Kasumi-1 (cell line): ENCODE measurements at places on chromosomes 13 and 19.
A peak's percentile ranks its signal among the peaks of the same experiment; 100 is the strongest.

DNA sequence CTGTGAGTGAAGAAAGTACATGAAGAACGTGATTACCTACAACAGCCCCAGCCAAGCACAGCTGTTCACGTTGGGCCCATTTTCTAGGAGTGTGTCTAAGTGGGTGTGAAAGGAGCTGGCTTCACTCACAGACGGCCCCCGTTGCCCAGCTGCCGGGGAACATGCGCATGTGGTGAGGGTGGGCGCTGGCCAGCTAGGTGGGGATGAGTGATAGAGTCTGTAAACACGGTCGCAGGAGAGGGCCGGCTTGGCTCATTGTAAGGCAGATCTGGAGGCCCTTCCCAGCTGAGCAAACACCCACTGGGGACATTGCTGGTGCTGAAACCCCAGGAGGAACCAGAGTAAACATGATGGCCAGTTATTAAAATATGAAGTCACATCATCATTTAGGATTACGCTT lies 160.5 kb downstream of the TEX29 start:
- no peak for DNase-seq

DNA sequence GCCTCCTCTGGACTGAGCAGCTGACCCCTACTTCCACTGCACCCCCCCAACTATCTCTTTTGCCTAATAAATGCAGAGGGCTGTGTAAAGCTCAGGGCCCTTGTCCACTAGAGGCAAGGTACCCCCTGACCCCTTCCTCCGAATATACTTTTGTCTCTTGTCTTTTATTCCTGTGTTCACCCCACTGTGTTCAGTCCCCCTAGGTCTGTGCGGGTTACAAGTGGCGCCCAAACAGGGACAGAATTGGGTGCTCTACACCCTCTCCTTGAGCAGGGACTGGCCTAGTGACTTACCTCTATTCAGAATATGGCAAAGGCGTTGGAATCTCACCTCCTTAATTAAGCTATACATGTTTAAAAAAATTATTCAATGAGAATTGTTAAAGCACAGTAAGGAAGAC lies 15.0 kb downstream of the ZNF350 start:
- no peak for DNase-seq

- DNase-seq, result no peak
These were observed 589.5 kb downstream of the KCTD12 start for GRCh38 chr13:76296751-76297150.

DNA sequence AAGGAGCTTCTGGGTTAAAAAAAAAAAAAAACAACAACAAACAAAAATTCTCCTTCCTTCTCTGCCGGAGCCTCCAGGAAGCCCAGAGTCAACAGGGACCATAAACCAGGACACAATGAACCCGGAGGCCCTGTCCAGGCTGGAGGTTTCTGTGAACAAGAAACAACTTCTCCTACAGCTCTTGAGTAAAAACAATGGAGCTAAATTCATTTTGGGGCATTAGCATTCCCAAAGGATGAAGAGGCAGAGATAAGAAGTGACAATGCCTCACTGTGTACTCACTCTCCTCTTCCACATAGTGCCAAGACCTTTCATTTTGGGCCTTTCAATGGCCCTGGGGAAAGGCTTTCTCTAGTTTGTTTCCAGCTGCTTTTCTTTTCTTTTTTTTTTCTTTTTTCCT lies 9.0 kb downstream of the RHPN2 start:
- no peak for DNase-seq

GRCh38 chr19:10961073-10961860 lies 437 bp downstream of the SMARCA4 start:
- DNase-seq, result peak; percentile 37

GRCh38 chr19:15869109-15869555 lies 28.7 kb downstream of the CYP4F2 start:
- peak; percentile 98 for DNase-seq

GRCh38 chr13:48652851-48653471 lies 768 bp upstream of the CYSLTR2 start:
- DNase-seq, result no peak

DNA sequence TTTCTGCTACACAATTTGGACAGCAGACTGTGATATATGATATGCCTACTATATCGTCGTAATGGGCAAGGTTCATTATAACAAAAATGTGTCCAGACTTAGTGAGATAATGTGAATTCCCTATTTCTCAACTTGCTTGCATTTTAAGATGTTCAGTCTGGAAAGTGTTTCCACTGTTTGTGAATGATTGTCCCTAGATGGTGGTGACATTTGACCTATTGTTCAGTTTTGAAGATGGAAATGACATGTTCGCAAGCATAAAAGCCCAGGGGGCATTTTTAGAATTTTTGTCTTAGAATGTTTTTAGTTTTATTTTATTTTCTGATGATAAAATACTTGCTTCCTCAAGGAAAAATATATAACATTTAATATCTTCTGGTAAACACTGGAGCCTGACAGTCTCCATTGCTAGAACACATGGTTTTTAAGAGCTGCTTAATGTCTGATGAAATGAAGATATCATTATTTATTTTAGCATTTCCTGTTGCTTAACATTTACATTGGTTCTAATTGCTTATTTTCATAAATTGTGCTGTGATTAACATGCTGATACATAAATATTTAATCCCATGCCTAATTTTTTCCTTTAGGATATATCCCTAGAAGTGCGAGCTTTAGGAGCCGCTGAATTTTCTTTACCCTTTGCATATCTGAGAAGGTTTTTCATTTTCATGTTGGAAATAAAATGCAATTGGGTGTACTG lies 27.1 kb downstream of the MBNL2 start:
- DNase-seq, result no peak

- DNase-seq, result no peak
These were observed 16.2 kb upstream of the MIR17HG start for GRCh38 chr13:91331047-91331915.

- no peak for DNase-seq
These were observed 146.8 kb downstream of the IER2 start for GRCh38 chr19:13297023-13297422.

DNA sequence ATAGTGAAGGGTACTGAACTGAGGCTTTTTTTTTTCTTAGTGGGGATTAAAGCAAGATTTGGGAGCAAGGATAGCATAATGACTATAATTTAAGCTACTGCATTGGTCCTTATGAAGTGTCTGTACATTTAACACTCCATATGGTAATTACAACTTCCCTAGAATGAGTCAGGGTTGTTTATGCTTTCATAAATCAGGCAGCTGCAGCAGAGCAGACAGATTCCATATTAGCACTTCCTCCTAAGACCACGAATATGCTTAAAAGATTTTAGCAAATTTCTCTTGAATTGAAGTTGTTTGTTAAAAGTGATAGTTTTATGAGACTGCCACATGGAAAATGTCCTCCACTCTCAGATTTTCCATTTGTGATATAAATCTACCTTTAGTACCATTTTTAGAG lies 401.1 kb upstream of the SPRY2 start:
- DNase-seq, result no peak

- DNase-seq, result no peak
These were observed 168.6 kb upstream of the RFC3 start for GRCh38 chr13:33649212-33649878.
